ENCODE measurements at places on chromosomes 2 and 18. TPM values are rescaled to one million over a fixed set of nuclear protein-coding genes. Genes with fewer than 3 reads are reported as not detected.

Gene PLB1
- total RNA-seq = not detected

Gene SERPINB11
- total RNA-seq = not detected

Gene GATA6
- total RNA-seq = not detected

Gene TEX51
- not detected for total RNA-seq

Gene INHBB
- 0.16 TPM for total RNA-seq

Gene CCT4
- 378 TPM for total RNA-seq

Gene SLC38A11
- total RNA-seq = not detected

Gene CD8A
- 0.24 TPM for total RNA-seq

Gene KIF5C
- 46.5 TPM for total RNA-seq

Gene CPO
- not detected for total RNA-seq

Gene ANKRD29
- total RNA-seq = 6.6 TPM

Gene CCDC150
- total RNA-seq = 30.2 TPM

GRCh38 chr2:145374165-145374564, 854.2 kb upstream of the ZEB2 start:
- DNase-seq = no peak

DNA sequence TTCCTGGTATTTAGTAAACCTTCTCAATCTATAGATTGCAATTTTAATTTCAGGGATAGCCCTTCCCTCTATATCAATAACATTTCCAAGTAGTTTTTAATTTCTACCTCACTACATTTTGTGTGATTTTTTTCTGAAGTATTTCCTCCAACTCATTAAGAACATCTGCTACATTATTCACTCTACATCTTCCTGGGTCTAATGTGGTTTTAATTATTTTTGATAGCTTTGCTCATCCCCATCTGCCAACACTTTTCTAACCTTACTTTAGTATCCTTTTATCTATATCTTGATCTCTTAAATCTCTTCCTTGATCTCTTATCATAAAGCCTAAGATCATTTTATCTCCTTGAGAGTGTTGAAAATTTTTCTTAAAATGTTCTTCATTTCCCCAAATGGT, 278.3 kb upstream of the CYP26B1 start:
- DNase-seq = no peak

DNA sequence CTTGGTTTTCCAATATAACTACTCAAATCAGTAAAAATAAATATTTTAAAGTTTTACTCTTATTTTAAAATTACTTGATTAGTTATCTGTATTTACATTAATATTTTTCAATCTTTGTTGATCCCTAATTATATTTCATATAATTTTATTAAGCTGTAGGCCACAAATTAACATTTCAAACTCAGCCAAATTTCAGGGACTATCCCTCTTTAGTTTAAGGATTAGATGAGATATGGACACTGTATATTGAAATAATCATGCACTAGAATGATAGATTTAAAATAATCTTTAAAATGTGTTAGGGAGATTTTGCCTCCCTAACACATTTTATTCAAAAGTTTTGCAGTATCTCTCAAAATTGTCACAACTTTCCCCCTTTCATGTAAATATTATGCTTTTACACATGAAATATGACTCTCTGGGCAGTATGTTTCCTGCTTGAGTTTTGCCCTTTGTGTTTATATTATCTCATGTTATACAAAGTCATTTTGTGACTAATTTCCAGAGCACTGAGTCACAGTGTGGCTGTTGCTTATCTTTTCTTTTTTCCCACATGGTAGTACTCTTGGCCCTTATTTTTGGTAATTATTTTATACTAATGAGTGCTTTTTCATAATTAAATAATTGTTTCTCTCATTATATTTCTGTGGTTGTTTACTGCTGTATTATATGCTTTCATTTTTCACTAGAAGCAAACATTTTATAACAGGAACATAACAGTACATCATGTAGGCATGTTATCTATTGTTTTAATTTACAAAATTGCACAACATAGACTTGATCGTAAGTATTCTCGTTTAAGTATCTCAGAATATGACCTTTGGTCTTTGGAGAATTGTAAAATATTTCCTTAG, 1.2 kb downstream of the TFPI start:
- DNase-seq = no peak

DNA sequence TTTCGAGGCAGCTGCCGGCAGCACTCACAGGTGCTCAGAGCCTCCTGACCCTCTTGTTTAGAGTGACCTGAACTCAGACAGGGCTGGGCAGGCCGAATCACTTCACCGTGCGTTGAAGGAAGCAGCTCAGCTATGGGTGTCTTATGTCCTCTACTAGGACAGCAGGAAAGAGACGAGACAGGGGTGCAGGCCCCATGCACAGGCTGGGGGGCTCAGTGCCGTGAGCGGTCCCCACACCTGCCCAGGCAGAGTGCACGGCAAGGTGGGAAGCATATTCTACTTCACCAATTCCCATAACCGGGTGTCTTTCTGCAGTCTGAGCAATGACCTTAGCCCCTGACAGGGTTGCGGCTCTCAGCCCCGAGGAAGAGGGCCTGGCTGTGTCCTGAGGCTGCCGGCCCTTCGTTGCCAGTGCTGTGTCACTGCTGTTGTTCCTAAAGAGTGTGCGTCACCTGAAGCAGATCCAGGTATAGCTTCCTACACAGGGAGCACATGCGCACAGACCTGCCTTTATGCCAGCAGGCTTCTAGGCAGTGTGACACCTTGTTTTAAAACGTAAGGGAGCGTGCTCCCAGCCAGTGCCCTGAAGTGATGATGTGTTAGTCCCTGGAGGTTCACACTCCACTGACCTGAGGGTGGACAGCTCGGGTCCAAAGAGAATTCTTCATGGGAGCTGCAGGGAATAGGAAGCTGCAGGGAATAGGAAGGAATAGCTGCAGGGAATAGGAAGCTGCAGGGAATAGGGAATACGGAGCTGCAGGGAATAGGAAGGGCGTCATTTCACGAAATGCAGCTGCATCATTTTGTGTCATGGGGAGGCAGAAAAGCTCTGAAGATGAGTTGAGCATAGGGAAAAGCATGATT, 207.9 kb upstream of the SALL3 start:
- DNase-seq = no peak

- DNase-seq = peak; percentile 33
These were observed 8.4 kb downstream of the DSEL start for GRCh38 chr18:67508146-67508545.

DNA sequence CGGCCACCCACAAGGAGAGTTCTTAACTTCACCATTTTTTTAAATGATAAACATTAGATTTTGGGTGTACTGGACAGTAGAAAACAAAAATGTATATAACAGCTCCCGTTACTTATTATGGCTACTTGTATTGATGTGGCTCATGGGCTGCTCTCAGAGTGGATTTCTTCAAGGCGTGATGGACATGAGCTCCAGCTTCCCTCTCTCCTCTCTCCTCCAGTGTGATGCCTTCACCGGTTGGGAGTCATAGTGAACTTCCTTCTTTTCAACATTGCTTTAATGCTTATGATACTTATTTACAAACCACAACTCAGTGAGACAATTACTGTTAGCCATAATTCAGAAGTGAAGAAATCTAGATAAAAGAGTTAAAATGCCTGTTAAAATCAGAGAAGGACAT, 515.2 kb downstream of the RNF144A start:
- no peak for DNase-seq

DNA sequence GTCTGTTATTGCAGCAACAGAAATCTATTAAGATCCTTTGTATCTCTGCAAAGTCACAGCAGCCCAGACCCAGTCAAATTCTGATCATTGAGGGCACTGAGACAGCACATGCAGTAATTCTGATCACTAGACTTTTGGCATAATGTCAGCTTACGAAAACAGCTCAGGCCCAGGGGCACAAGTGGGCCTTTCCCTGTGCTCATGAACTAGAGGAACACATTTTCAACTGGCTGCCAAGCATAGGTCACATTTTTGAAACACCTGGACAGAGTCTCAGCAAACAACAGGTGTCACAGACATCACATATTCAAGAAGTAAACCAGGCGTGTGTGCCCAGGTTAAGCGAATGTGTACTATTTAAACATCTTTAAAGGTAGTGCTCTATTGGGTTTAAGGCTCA, 13.7 kb downstream of the DOCK10 start:
- DNase-seq = no peak

- DNase-seq = no peak
These were observed 162.5 kb upstream of the MYCN start for GRCh38 chr2:15777795-15778371.

DNA sequence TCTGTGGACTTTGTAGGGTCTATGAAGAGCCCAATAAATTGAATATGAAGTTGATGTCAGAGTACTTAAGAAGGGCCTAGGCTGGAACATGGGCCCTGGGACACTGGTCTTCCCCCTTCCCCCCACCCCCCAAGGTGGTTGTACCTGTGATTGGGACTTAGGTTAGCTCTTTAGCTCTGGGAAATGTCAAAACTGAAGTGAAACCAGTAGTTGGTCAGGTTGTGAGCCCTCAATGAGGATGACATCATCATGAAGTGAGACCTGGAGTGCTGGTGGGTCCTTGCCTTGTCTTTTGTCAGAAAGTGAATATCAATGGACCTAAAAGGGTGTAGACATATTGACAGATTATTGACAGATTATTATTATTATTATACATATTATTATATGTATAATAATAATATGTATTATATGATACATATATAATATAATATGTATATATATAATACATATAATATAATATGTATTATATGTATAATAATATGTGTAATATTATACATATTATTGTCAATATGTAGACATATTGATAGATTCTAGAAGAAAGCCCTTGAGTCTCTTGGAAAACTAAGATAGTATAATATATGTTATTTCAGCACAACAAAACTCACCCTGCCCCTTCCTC, 5.4 kb downstream of the MARS2 start:
- no peak for DNase-seq

DNA sequence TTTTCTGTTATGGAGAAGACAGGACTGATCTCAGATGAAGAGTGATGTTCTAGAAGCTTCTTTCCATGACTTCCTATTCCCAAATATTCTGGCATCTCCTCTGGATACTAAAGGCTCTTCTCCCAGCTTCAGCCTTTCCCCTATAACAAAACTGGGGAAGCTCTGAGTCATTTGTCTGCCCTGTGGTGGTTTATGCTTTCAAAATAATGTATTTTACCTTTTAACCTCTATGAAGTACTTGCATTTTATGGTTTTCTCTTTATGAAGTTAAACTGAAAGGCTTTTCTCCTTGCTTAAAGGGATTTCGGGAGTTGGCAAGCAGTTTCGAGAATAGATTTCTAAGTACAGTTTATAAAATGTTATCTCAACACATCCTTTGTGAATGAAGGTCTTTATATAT, 104.4 kb downstream of the TANC1 start:
- DNase-seq = no peak

DNA sequence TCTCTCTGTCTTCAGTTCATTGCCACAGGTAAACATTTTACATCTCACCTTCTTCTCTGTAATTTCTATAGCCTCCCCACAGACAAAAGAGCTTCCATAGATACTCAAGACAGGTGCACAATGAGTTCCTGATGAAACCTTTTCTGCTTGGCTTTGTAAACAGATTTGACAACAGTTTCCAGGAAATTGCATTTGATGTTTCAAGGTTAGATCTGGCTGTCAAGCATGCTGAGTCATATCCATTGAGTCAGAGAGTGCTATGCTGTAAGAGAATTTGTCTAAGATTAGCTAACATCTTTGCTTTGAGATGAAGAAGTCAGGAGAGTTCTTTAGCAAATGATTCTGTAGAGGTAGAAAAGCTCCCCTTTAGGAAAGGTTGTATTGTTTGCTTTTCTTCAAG, 40.6 kb upstream of the MAP2 start:
- no peak for DNase-seq

DNA sequence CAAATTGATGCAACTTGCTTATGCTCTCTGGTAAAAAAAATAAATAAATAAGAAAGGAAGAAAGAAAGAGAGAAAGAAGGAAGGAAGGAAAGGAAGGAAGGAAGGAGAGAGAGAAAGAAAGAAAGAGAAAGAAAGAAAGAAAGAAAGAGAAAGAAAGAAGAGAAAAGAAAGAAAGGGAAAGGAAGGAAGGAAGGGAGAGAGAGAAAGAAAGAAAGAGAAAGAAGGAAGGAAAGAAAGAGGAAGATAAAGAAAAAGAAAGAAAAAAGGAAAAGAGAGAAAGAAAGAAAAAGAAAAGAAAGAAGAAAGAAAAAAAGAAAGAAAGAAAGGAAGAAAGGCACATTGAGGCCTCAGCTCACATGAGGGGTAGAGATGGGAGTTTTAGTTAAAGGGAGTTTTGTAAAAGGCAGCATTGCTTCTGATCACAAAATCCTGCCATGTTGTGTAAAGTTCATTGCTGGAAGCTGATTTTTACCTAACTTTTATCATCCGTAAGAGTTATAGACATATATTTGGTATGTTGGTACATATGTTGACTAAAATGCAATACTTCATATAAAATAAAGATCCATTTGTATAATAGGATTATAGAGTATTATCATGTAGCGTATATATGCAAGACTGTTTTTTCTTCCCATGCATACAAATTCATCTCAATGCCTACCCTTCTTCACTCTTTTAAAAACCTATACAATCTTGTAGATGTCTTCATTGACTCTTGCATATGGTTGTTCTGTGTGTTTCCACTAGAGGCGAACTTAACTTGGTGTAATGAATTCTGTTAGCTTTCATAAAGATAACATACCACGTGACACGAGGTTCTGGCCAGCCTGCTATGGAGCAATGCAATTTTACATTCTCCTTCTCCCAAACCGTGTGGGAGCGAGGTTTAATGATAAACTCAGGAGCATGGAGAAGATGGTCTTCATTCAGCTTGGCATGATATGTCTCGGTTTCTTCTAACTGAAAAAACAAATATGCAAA, 32.8 kb downstream of the MYOM1 start:
- no peak for DNase-seq

DNA sequence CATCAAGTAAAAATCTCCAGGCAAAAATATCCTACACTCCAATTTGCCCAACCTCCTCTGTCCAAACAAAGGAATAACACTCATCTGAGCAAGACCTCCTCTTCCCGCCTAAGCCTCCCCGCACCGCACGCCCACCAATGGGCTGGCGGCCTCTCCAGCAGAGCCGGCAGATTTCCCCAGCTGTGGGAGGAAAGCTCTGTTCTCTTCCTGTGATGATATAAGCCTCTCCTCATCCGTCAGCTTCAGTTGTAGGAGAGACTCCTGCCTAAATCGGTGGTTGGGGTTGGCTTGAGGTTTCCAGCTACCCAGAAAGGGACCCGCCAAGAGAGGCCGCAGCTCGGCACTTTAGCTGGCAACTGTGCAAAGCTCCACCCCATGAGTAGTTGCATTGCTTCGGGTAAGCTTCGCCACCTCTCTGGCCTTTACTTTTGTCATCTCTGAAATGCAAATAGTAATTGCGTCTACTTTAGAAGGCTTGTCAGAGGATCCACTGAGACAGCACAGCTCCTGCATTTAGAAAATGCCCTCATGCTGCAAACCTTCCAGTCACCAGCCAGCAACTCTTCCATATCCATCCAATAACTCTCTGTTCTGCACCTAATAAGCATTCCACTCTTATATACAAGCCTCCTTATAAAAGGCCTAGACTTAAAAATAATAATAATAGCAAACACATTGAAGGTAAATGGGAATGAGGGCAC, 146.4 kb downstream of the MYT1L start:
- DNase-seq = no peak
